ENCODE measurements at places on chromosomes 4 and X.

DNA sequence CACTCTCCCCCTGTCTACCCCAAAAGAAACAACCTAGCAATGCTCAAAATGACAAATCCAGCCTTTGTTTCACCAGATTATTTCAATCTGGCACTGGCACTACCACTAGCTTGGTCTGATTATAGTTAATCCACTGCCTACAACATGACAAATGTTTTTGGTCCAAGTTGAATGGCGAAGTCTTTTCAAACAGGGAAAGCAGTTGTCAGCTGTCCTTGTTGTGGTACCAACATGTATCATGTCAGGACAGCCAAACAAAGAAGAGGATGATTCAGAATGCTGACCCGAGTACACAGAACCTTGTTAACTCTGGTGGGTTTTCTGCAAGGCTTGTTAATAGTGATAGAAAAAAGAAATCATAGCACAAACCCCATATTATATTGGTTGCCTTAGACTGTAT, 160.8 kb upstream of the ANK2 start:
- no peak for DNase-seq

- no peak for DNase-seq
Measured at GRCh38 chr4:168474660-168475320, 5.5 kb downstream of the DDX60L start.

DNA sequence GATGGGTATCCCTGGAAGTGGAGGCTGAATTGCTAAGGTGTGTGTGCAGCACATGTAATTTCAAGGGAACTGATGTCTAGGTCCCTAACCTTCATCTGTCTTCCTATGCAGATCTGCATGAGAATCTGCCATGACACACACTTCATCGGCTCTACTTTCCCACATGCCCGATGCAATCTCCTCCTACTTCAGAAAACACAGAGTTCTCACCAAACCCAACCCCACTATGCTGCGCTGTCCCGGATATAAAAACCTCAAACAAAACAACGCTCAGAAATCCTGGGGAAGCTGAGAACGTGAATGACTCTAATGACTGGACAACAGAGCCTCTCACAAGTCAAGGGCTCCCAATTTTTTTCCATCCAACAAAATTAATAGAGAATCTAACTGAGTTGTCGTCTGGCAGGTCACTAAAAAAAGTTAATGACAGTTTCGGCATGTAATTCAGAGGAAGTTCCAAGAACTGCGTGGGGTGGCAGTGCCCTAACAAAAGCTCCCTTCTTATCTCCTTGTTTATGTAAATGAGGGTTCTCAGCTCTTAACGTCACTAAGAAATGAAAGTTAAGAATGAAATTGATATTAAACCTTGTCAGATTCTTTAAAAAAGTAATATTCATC, 39.0 kb downstream of the STX18 start:
- no peak for DNase-seq

- no peak for DNase-seq
Measured at GRCh38 chr4:169715826-169716225, 41.9 kb downstream of the HPF1 start.

GRCh38 chr4:39047681-39048080, 14.4 kb upstream of the KLHL5 start:
- DNase-seq: no peak

GRCh38 chr4:116529129-116529528, 556.2 kb downstream of the TRAM1L1 start:
- DNase-seq: no peak

DNA sequence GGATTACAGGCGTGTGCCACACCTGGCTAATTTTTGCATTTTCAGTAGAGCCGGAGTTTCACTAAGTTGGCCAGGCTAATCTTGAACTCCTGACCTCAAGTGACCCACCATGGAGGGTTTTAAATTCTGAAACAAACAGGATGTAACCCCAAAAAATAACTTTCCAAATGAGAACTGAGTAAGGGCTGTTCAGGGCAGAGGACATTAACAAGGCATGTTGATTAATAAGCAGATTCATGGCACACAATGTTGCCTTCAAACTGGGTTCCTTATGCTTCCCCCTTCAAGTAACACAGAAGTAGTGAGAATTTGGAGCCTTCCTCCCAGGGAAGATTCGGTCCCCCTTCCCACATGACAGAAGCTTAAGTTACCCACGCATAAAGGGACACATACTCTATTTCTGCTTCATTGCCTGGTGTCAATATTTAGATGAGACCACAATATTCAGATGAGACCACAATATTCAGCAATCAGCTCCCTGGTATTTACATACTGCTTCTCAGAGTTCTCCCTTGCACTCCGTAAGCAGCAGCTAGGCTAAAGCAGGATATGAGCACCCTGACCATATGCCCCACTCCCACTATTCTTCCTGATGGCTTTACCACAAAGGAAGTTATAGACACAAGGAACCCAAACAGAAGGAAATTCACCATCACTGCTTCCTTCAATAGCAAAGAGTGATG, 21.4 kb downstream of the GRSF1 start:
- DNase-seq: no peak
